GM12891 (cell line): ENCODE measurements at places on chromosomes 6 and 20.

DNA sequence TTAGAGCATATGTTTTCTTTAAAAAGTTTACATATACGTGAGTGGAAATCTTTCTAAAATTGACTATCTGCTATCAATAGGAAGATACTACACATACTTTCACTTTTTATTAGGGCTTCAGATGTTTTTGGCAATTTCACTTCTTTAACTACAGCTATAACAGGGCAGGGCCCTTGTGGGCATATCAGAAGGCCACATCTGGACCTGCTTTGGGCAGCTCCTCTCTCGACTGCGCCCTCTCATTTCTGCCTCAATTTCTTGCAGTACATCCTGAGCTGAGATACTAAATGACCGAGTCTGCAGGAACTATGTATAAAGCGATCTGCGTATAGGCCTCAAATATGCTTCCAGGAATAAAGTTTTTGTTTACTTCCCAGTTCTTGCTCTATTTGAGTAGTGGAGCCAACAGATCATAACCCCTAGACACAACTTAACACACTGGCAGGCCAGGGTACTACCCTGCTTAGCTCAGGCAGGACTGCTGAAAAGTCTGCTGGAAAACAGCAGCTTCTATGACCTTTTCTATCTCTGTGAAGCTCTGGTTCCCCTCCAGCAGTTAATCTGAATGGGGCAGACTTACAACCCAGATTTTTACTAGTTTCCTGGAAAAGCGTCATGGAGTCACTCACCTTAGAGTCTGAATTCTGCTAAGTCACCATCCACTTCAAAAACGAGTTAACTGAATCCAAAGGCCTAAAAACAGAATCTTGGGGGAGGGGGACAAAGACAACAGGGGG lies 12.7 kb downstream of the GCLC start:
- DNase-seq = no peak

- DNase-seq = no peak
Measured at GRCh38 chr20:49669601-49670189, 44.0 kb downstream of the B4GALT5 start.

DNA sequence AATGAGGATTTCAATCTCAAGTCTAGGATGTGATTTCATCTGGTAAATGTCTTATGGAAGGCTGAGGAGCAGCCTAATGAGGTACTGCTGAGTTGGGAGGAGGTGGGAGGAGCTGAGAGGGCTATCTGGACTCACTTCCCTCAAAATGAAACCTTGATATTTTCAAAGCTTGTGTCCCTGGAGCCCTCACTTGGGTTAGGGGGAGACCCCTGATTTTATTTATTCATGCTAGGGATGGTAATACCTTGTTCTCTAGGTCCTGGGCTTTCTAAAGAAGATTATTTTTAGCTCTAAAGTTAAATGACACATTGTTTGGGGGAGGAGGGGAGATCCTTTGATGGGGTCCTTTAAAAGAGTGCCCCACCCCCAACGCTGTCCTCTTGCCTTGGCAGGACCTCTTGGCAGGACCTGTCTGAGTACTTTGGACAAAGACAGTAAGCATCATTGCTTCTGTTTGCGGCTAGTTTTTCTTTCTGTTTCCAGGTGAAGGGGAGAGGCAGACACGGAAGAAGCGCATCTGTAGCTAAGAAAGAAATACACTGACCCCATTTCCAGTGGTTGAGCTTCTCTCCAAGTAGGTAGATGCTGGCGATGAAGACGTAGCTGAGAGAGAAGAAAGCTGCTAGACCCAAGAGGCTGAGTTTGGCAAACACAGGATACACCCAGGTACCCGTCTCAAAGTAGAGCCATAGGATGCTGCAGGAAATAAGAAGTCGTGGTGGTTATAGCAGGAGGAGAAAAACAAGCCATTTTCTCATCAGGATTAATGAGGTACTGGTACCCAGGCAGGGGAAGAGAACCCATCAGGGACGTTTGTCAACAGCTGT lies 55.6 kb downstream of the ADTRP start:
- DNase-seq = no peak

GRCh38 chr6:23663652-23664051 lies 462.4 kb upstream of the NRSN1 start:
- no peak for DNase-seq

- no peak for DNase-seq
Measured at GRCh38 chr6:63816401-63816981, 180.9 kb downstream of the PHF3 start.

- DNase-seq = no peak
Measured at GRCh38 chr6:110856296-110856695, 18.3 kb upstream of the AMD1 start.

GRCh38 chr6:26155061-26155930 lies 68.1 kb downstream of the HFE start:
- DNase-seq = no peak

DNA sequence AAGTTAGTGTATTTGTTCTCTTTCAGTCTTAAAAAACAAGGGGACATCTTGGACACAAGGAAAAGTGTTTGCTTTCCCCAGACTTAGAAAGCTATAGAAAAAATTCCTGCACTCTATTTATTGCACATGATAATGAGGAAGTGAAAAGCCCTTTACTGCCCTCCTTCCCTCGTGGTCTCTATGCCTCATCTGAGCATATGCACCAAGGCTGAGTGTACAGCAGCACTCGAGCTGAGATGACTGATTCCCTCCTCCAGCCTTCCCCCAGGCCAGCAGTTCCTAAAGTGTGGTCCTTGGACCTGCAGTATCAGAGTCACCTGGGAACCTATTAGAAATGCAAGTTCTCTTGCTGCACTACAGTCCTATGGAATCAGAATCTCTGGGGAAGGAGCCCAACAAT lies 14.3 kb upstream of the LAMP5 start:
- no peak for DNase-seq
